Left lung (tissue), 14 donors: ENCODE measurements at places on chromosomes 3 and 15. TPM values are rescaled to one million over a fixed set of nuclear protein-coding genes. Genes with fewer than 3 reads are reported as not detected.

NUSAP1 gene
- polyA plus RNA-seq: 77.8 TPM

ARHGAP31 gene
- polyA plus RNA-seq: 31.5 TPM

DNA sequence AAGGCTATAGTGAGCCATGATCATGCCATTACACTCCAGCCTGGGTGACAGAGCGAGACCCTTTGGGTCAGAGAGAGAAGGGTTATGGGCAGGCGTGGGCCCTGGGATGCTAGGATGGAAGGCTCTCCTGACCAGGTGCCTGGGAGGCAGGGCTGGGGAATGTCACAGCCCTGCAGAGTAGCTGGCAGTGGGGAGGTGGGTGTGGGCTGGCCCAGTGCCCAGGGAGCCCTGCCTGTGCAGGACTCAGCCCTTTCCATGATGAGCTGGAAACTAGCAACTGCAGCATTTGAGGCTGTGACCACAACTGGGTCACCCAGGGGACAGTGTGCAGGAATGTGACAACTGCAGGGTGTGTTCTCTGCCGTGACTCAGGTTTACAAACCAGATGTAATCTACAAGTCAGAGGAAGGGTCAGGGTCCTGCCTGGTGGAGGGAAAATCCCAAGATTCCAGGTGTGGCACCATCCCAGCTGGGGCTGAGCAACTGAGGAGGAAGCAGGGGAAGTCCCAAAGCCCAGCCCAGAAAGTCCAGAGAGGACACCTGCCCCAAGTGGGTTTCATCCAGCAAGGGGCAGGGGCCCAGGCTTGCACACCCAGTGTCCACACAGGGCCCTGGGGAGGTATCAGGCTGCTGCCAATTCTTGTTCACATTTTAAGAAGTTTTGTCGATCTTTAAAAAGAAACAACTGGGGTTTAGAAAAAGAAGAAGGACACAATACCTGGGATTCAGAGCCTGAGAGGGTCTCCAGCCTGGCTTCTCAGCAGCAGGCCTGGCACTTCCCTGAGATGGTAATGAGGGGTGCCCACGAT lies 45.5 kb downstream of the SLC28A1 start:
- DNase-seq: no peak

- DNase-seq: no peak
Observed at GRCh38 chr3:22990291-22991200, 212.6 kb upstream of the UBE2E2 start.

DNA sequence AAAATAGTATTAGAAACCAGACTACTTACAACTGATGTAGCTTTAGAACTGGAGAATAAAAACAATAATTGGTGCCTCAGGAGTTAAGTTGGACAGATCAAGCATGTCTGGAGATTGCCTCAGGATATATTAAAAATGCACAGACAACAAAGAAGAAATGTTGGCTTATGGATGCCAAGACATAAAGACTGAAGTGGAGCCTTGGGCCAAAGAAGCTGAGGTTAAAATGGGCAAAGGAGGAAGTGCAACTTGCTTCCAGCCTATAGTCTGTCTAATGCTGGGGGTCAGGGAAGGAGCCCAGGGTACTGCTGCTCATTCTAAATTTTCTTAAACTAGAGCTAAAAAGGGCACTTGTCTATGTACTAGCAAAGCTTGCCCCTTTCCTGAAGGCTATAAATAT lies 77.5 kb downstream of the ESYT3 start:
- DNase-seq: no peak

- no peak for DNase-seq
Observed at GRCh38 chr15:55283379-55284147, 6.0 kb downstream of the RAB27A start.
